ENCODE measurements at places on chromosomes 13 and 19. TPM values are rescaled to one million over a fixed set of nuclear protein-coding genes. Genes with fewer than 3 reads are reported as not detected.

Gene DACT3
- 1.7 TPM for total RNA-seq

Gene KLK2
- total RNA-seq, result 6.6 TPM

Gene TMEM59L
- total RNA-seq, result 2.0 TPM

Gene PCDH8
- not detected for total RNA-seq

Gene GPR183
- total RNA-seq, result 2.5 TPM

DNA sequence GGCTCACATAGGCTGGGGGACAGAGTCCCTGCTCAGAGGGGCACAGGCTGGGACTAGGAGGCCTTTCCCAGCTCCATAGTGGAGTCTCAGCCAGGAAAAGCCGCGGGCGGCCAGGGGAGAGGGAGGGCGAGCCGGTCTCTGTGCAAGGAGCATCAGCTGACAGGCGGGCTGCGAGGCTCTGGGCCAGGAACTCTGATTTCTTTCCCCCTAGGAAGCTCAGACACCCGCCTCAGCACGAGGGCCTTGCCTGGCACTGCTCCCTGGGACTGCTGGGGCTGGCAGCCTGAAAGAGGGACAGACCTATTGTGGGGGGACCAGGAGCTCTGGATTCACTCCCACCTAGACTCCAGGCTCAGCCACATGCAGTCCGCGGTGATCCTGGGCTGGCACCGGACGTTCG is 2.2 kb upstream of the PLK5 start:
- no peak overlapping the region for H3K4me3 ChIP-seq
- no peak overlapping the region for H3K27ac ChIP-seq
- peaks cover 7% of the 10 kb centered on the region for H3K4me1 ChIP-seq
- no peak for DNase-seq

- H3K4me3 ChIP-seq, result no peak overlapping the region
- H3K36me3 ChIP-seq, result peaks cover 61% of the 10 kb centered on the region
- no peak for DNase-seq
These were observed 14.6 kb downstream of the SUGP1 start for GRCh38 chr19:19305696-19306095.

DNA sequence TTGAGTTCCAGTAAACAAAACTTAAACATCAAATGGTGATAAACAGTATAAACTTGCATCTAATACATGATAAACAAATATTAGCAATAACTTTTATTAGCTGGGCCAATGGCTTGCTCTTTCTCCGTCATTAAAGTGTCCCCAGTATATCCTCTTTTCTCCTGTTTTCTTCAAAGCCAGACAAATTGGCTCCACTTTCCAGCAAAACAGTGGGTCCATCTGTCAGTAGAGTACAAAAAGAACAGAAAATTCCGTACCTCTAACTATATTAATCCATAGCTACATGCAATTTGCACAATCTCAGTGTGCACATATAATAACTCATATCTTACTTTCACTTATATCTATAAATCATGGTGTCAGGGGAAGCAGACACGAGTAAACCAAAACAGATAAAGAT is 678.0 kb upstream of the SPRY2 start:
- no peaks in the 10 kb centered on the region for H3K27me3 ChIP-seq
- no peak overlapping the region for H3K27ac ChIP-seq
- H3K36me3 ChIP-seq, result no peaks in the 10 kb centered on the region
- DNase-seq, result no peak

DNA sequence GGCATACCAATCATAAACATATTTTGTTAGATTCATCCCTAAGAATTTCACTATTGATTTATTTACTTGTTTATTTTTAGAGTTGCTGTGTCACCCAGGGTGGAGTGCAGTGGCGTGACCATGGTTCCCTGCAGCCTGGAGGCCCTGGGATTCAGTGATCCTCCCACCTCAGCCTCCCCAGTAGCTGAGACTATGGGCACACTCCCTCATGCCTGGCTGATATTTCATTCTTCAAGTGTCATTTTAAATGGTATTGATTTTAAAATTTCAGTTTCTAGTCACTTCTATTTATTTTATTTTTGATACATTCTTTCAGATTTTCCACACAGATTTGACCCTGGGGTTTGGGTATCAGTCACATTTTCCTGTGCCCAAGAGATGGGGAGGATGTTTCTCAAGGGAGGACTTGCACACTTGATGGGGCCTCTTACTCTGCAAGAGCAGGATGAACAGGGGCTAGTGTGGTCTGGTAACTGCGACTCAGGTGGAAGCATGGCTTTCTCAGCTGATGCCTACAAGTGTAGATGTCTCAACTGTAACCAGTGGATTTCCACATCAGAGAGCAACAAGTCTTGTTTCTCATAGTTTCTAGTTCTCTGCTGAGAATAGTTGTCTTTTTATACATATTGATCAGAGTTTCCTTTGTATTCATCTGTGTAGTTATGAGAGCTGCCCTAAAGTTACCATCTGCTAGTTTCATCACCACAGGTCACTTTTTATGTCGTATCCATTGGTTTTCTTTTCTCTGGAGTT is 40.2 kb downstream of the CCNE1 start:
- no peak for DNase-seq
- H3K36me3 ChIP-seq, result no peaks in the 10 kb centered on the region
- H3K27me3 ChIP-seq, result no peaks in the 10 kb centered on the region
- H3K4me1 ChIP-seq, result no peaks in the 10 kb centered on the region

DNA sequence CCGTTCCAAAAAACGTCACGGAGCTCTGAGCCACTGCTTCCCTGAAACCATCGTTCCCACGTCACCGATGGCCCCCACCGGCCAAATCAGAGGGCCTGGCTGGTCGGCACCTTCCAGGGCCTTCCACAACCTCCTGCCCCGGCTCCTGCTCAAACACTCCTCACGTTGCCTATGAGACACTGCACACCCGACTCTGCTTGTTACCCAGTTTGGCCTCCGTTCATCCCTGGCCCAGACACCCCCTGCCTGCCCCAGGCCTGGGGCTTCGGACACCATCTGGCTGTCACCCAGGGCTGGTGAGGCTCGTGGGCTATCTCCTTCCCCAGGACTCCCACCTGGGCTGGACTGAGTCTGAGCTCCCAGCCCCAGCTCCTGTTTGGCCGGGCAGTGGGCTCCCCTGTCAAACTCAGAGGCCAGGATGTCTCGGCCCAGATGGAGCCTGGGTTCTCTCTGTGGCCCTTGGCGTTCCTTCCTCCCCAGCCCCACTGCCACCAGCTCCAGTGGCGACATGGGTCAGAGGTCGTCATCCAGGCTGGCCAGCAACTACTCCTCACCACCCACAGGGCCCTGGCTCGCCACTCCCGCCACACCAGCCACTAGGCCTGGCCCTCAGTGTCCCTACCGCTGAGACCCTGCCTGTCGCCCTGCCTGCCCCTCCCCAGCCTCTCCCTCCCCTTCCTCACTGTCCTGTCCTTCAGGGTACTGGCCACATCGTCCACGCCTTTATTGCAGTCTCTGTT is 17.7 kb downstream of the CERS1 start:
- no peaks in the 10 kb centered on the region for H3K4me1 ChIP-seq
- no peak for DNase-seq
- H3K36me3 ChIP-seq, result no peaks in the 10 kb centered on the region
- H3K4me3 ChIP-seq, result no peak overlapping the region

DNA sequence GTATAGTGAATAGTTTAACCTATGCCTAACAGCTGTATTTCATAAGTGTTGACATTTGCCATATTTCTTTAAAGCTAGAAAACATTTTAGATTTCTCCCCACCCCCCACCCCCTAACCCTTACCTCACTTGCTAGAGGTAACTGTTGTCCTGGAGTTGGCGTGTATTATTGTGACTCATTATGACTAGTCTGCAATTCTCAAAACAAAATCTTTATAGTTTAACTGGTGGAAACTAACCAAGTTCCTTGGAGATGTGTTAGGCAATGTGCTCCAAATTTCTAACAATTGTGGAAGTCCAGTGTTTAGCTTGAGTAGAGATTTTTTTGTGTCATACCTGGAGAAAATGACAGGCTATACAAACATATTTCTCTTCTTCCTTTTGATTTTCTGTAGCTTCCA is 38.0 kb downstream of the KCTD4 start:
- H3K36me3 ChIP-seq, result peaks cover 3% of the 10 kb centered on the region
- H3K4me1 ChIP-seq, result no peaks in the 10 kb centered on the region
- no peak for DNase-seq
- H3K27ac ChIP-seq, result no peak overlapping the region
- no peak overlapping the region for H3K4me3 ChIP-seq
